Muscle of back (tissue), 13 donors: ENCODE measurements at places on chromosomes 1 and 21.

- no peak for DNase-seq
Observed at GRCh38 chr21:21921410-21922232, 923.4 kb downstream of the NCAM2 start.

GRCh38 chr1:239239529-239239928 is 146.8 kb upstream of the CHRM3 start:
- DNase-seq = no peak

DNA sequence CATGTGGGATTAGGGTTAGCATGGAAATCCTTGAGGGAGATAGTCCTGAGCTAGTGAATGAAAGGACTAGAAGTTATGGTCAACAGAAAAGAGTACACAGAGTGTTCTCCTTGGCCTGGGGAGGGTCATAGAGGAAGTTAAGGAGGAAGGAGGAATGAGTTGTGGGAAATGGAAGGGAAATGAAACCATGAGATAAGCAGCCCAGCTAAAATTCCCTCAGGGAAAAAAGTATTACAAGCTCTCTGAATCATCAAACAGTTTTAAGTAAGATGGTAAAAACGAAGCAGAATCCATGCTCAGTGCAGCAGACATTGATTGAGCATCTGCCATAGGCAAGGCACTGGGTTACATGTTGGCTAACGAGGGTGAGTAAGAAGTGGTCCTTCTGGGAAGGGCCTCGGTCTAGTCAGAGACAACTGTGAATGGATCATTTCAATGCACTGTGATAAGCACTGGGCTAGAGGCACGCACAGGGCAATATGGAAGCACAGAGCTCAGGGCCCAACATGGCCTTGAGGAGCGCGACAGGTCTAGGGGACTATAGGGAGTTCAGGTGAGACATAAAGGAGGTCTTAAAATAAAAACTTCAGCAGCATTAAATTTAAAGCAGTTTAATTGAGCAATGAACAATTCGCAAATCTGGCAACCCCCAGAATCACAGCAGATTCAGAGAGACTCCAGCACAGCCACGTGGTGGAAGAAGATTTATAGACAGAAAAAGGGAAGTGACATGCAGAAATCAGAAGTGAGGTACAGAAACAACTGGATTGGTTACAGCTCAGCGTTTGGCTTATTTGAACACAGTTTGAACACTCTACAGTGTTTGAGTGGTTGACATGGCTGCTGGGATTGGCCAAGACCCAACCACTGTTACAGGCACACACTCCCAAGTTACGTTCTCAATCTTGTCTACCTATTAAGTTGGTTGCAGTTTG is 219.5 kb downstream of the HLX start:
- no peak for DNase-seq

DNA sequence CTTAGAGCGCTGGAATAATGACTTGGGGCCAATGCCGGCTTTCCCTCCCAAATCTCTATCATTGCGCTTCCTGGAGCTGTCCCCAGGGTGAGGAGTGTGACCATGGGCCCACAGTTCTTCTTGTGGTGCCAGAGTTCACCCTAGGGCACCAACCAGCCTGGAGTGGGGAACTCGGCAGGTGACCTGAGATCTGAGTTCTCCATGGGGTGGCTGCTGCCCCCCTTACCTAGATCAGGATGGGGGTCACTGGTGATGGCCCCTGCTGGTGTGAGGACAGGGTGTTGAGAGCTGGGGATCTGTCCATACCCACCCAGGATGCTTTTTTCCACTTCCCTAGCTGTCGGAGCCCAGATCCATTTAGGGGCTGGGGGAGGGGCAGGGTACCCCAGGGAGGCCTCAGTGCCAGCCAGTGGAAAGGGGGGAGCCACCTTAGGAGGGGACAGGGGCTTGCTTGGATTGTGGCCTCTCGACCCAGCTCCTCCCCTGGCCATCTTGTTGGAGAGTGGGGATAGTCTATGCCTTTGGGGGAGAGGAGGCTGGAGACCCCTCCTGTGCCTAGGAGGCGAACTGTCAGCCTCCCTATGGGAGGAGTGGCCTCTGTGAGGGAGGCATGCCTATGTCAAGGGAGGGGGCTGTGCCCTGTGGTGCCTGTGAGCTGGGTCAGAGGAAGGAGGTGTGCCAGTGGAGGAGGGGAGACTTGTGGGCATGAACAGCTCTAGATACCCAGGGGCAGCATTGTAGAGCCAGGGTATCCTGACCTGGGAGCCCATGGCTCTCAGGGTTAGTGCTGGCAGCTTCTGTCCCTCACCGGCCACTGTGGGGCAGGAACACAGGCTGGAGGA is 1.7 kb downstream of the FOXO6 start:
- DNase-seq = no peak
